Retinal pigment epithelial cell (primary cell): ENCODE measurements at places on chromosomes 4 and X.

- no peak for DNase-seq
Observed at GRCh38 chrX:136250191-136251040, 784 bp downstream of the MAP7D3 start.

- no peak for DNase-seq
Observed at GRCh38 chr4:83920375-83920774, 384.5 kb downstream of the GPAT3 start.

DNA sequence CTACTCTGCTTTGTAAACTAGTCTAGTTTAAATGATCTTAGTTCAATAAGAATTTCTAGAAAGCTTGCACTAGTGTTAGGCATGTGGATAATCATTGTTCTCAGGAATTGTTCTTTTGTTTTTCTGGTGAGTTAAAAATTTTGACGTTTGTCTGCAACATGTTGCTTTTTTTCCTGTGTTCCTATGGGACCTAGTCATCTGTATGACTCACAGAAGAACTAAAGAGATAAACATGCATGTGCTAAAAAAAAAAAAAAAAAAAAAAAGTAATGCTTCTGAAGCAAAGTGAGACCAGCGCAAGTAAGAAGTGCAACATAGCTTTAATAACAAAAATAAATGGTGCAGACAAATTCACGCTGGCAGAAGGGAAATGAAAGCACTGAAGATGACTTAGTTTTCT is 471.2 kb downstream of the IQCM start:
- peak; percentile 22 for DNase-seq

DNA sequence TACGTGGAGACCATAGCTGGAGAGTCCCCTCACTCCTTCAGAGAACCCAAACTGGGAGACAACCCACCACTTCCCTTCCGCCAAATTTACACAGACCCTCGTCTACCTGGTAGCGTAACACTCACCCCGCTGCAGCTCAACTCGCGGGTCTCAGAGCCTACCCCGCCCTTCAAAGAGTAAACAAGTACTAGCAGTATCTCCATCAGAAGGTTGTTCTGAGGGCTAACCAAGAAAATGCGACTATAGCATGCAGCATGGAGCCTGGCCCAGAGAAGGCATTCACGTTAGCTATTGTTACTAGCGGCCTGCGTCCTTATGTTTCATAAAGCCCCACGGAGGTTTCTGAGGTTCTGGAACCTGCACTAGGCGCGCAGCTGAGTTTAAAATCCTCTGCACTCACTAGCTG is 531 bp upstream of the MANBA start:
- peak; percentile 20 for DNase-seq
